ENCODE measurements at places on chromosomes 11 and 22.
A peak's percentile ranks its signal among the peaks of the same experiment; 100 is the strongest.

GRCh38 chr11:17697175-17697949 lies 22.0 kb upstream of the MYOD1 start:
- no peak for DNase-seq

DNA sequence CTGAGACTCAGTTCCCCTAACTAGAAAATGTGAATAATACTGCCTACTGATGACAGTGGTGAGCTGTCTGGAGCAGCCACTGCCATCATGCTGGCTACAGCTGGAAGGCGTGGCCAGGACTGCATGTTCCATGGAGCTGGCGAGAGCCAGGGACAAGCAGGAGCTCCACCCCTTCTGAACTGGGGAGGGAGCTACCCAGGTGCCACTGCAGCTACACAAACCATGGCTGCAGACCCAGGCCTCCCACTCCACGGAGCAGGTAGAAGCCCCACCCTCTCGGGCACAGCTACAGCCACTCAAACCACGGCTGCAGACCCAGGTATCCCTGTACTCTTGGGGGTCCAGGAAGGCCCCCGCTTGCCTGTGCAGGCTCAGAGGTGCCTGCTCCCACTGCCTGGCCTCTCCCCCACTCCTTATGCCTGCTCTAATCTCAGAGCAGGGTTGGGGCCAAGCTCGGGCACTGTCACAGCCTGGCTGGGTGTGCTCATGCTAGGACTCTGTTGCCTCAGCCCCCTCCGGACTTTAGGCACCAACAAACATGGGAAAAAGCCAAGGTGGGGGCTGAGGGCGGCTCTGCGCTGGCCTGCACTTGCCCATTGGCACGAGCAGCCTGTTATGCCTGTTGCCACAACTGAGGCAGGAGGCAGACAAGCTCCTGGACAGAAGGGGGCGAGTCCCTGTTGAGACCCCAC lies 51.7 kb downstream of the RAB30 start:
- no peak for DNase-seq

DNA sequence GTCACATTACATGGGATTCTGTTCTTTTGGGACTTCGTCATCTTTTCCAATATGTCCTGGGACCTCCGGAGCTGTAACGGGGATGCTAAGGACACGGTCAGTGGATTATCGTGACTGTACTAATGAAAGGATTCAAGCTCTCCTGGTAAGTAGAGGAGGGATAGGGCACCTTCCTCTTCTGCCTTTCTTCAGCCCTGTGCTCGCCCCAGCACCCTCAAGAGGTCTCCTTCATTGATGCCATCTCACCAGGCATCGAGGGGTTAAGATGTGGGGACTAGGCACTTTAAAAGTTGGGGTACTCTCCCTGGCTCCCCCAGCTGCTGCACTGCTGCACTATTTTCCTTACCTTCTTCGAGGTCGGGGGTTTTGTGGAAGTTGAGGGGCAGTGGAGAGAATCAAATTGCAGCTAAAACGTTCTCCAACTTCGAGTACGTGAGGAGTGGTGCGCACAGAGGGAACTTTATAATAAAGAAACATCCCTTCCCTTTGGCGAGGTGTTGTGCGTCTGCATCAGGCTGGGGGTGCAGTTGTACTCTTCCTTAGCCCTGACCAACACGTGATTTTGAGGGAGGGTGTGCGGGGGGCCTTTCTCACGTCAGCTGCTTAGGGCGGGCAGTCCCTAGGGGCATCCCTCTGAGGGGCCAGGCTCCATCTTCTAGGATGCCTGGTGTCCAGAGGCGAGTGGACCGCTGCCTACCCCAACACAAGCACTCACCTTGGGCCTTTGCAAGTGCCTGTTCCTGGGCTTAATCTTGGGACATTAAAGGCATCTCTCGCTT lies 96.1 kb downstream of the GRAMD1B start:
- no peak for DNase-seq

- DNase-seq = no peak
Measured at GRCh38 chr11:33706966-33707365, 6.3 kb upstream of the C11orf91 start.

GRCh38 chr22:17492247-17492646 lies 71.1 kb upstream of the SLC25A18 start:
- no peak for DNase-seq

DNA sequence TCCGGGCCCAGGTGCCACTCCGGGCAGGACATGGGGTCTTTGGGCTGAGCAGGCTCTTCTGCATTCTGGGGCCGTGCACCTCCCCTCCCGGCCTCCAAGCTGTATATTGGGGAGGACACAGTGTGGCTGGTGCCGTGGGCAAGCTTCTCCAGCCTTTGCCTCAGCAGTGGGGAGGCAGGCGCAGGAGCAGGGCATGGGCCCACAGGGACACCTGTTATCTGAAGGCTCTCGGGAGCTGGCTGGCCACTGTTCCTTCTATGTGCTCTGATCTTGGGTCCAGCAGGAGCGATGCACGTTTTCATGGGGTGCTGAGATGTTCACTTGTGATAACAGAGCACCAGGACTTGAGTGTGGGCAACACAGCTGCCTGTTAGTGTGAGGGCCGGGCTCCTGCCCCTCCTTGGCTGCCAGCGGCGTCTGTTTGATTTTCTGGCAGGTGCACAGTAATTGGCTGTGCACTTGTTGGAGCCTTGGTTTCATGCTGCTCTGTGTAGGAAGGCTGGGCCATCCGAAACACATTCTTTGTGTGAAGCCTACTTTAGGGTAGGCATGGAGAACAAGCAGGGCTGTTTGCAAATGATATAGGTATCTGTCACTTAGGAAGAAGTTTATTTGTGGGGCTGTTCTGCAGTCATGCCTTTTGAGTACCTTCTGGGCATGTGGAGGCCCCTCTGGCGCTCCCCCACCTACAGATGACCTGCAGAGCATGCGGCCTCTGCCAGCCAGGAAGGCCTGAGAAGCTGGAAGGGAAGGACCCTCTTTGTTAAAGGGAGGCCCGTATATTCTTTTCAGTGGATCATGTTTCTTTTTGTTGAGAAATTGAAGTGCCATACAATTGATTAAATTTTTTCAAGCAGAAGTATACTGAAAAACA lies 201.5 kb downstream of the TBC1D22A start:
- peak; percentile 35 for DNase-seq

- peak; percentile 54 for DNase-seq
Measured at GRCh38 chr22:17258015-17258787, 39.0 kb upstream of the ADA2 start.

DNA sequence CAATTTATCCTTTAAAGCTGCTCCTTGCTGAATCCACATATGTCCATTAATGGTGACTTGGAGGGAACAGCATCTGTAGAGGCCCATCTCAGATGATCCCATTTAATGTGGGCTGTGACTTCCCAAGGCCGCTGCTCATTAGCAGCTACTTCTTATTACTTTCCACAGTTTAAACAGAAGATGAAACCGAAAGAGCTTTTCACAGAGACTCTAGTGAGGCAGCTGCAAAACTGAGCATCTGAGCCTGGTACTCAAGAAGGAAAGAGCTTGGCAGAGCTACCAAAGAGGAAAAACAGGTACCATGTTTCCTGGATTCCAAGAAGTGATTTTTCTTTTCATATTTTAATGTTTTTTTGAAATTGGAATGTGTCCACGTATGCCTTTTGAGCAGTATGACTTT lies 110.5 kb upstream of the NARS2 start:
- DNase-seq = no peak

DNA sequence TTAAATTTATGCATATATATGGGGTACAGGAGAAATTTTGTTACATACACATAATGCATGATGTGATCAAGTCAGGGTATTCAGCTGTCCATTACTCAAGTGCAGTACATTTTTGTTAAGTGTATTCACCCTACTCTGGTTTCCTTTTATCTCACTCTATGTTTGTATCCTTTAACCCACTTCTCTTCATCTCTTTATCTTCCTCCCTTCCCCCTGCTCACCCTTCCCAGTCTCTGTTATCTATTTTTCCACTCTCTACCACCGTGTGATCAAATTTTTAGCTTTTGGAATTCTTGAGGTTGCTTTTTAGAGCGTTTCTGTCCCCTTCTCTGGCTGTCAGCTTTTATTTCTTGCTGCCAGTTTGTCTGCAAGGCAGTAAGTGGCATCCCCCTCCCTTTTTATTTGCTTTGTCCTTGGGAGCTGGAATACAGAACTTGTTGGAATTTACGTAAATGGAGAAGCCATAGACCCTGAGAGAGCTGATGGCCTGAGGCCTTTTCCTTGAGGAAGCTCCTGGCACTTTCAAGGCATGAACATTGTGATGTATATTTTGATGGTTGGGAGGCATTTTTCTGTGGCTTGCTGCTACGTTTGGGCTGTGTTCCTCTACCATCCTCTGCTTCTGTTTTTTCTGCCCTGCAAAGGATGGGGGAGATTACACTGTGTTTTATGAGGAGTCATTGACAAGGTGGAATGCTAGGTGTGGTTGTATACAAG lies 148.6 kb downstream of the LDLRAD3 start:
- DNase-seq = no peak

DNA sequence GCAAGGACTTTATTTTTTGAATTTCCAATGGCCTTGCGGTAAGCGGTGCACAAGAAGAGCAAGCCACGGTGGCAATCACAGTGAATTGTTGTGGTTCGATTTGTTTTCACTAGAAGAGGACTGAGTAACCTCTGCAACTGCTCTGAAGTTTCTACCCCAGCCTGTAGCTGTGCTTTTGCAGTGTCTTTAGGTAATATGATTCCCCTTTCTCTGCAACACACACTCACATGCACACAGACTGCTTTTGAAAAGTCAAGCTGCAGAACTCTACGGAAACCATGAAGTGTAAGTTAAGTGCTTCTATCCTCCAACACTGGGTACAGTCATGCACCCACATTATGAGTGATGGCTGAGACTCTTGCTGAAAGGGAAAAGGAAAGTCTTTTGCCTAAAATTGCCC lies 38.4 kb downstream of the CD44 start:
- DNase-seq = no peak

- DNase-seq = no peak
Measured at GRCh38 chr11:75557666-75558494, 4.2 kb upstream of the SERPINH1 start.

GRCh38 chr11:62613291-62613778 lies 278 bp downstream of the ROM1 start:
- DNase-seq = no peak

DNA sequence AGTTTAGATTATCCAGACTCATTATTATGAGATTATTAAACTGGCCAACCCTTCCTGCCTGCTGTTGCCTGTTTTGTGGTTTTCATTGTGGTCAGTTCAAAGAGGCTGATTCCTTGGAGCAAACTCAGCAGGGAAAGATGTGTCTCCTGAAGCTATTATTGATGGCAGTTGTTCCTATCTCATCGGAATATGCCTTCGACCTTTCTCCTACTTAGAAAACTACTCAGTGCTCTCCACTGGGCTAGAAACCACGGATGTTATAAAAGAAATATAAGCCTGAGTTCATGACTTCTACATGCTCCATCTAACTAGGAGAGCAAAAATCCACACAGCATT lies 80.2 kb upstream of the NAV2 start:
- DNase-seq = no peak

DNA sequence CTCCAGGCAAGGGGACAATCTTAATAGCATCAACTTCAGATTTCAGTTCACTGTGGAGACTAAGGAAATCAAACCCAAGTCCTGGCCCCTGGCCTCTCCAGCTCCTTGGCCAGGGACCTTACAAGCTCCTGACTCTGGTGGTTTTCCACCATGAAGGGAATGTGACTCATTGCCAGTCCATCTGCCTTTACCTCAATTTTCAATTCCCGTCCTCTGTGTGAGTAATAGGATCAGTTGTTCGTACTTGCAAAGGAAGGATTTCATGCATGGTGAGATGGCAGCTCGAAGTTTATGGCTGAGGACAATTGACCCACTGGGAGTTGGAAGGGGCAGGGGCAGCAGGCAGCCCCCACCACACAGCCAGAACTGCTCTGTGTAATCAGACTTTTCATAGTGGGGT lies 42.5 kb downstream of the INSC start:
- no peak for DNase-seq

- DNase-seq = no peak
Measured at GRCh38 chr11:1041471-1041870, 5.0 kb upstream of the MUC6 start.

- DNase-seq = no peak
Measured at GRCh38 chr11:61378713-61379313, 13.6 kb upstream of the TMEM216 start.

DNA sequence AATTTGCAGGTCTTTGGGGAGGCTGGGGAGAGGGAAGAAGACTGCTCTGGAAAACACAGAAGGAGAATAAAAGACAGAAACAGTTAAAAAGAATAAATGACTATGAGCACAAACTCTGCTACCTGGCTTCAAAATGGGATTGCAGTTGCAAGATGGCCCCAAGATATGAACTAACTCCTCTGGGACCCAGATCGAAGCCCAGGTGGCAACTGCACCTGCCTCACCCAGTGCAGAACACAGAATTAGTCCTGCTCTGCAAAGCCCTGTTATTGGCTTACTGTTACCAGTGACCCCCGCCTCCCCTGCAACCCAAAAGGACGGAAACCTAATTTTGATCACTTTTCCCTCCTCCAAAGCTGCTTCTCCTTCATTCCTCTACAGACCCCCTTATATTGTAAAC lies 35.9 kb upstream of the POU2AF1 start:
- DNase-seq = no peak

- no peak for DNase-seq
Measured at GRCh38 chr11:65685981-65686380, 23.3 kb upstream of the RELA start.

- no peak for DNase-seq
Measured at GRCh38 chr11:130801333-130802122, 114.8 kb downstream of the SNX19 start.

GRCh38 chr11:80819271-80819670 lies 1378.4 kb upstream of the TENM4 start:
- no peak for DNase-seq

GRCh38 chr11:126443120-126443519 lies 87.6 kb downstream of the ST3GAL4 start:
- peak; percentile 76 for DNase-seq

DNA sequence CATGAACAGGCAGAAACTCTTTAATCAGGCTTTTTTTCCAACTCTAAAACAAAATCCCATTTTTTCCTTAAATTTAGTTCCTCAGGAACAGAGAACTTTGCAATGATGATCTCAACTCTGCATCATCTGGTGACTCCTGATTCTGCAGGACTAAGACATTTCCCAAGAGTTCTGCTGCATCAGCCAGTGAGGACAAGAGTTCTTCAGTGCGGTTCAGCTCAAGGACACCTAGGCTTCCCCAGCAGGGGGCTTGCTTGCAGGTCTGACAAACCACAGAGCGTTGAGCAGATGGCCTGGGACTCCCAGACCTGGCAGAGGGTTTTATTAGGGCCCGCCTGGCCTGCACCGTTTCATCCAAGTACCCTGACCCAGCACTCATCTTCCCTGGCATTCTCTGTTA lies 6.4 kb downstream of the CDCA5 start:
- no peak for DNase-seq
